ENCODE measurements at places on chromosomes 2 and 18.

DNA sequence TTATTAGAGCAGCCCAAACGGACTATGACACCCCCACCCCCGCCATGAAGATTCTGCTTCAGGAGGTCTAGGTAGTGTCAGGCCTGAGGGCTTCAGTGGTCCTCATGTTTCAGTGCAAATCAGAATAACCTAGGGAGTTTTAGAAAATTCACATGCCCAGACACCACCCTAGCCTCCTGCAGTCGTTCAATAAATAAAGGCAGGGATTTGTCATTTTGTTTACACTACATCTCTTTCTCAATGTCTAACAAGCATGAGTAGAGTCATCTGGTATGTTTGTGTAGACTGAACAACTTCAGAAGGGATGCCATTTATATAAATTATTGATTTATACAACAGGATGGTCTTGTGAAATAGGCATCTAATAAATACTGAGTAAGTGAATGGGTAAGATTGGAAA is 112.1 kb upstream of the SERPINE2 start:
- no peaks in the 10 kb centered on the region for H3K4me1 ChIP-seq
- H3K27me3 ChIP-seq = peaks cover 6% of the 10 kb centered on the region
- no peaks in the 10 kb centered on the region for H3K36me3 ChIP-seq
- no peak overlapping the region for H3K4me3 ChIP-seq

DNA sequence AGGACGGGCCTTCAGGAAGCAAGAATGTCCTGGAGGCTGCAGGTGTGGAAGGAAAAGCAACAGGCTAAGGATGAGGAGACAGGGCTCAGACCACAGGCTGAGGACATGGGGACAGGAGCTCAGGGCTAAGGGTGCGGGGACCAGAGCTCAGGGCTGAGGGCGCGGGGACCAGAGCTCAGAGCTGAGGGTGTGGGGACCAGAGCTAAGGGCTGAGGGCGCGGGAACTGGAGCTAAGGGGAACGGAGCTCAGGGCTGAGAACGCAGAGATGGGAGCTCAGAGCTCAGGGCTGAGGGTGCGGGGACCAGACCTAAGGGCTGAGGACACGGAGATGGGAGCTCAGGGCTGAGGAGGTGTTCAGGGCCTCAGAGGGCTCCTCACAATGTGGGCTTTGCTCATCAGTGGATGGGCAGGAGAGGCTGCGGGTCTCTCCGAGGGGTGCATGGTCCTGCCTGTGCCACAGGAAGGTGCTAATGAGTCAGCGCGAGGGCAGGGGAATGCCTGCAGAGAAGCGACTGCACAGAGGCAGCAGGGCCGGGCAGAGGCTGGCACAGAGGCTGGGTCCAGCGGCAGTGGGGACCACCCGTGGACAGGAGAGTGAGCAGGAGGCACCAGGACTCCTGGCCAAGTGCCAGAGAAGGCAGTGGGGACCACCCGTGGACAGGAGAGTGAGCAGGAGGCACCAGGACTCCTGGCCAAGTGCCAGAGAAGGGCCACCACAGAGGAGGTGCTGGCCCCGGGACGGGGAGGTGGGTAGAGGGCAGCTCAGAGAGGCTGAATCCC is 271.7 kb downstream of the TWIST2 start:
- peak overlapping the region; percentile 5 for H3K27ac ChIP-seq
- H3K4me3 ChIP-seq = no peak overlapping the region
- H3K4me1 ChIP-seq = peaks cover 12% of the 10 kb centered on the region
- H3K27me3 ChIP-seq = no peaks in the 10 kb centered on the region

DNA sequence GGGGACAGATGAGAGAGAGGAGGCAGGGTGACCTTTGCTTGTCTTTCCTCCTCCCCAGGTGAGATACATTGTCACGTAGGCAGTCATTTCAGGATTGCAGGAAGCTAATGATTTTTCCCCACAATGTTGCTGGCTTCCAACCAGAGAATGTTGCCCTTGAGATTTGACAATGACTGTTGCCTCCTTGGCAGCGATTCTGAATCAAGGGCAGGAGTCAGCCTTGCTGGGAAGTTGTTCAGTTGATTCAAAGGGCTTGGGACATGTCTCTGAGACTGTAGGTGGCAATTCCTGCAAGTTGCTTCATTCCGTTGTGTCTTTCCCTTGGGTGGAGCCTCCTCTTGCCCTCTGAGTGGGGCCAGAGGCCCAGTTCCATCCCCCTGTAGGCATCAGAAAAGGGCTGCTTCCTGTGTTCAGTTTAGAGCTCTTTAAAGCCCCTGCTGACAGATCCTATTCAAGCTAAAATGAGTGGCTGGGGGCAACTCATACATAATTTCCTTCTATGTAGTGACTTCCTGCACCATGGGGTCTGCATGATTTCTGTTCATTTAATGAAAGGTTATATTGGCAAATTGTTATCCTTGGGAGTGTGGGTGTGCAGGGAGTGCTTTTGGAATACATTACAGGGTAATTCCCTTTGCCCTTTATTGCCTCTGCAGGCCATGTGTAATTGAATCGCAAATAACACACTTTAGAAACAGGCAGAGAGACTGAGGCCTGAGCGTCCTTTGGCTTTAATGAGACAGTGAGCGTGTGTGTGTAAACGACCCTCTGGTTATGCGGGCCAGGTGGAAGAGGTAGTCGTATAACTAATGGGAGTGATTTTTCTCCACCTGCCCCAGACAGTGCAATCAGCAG is 52.4 kb downstream of the GPR39 start:
- H3K27ac ChIP-seq = no peak overlapping the region
- no peak overlapping the region for H3K4me3 ChIP-seq
- H3K4me1 ChIP-seq = no peaks in the 10 kb centered on the region

DNA sequence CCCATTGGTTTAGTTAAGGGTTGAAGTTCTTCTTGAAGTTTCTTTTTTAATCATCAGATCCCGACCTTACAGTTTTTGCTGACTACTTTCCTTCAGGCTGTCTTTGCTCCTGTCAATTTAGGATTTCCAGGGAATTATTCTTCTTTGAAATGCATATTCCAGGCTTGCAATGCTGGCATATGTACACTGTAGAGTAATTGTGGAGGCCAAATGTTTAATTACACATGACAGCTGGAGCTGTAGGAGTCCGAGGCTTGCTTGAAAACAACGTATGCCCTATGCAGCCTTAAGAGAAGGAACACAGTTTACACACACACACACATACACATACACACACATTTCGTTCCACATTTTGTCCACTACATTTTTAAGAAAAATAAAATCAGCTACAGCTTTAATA is 602.3 kb downstream of the TMEM182 start:
- H3K27me3 ChIP-seq = no peaks in the 10 kb centered on the region
- H3K27ac ChIP-seq = no peak overlapping the region
- DNase-seq = no peak
- no peak overlapping the region for H3K4me3 ChIP-seq

GRCh38 chr18:76388261-76388660 is 106.8 kb downstream of the ZNF516 start:
- H3K4me3 ChIP-seq = no peak overlapping the region
- DNase-seq = no peak
- H3K27ac ChIP-seq = no peak overlapping the region
- H3K4me1 ChIP-seq = peaks cover 10% of the 10 kb centered on the region
- peaks cover 23% of the 10 kb centered on the region for H3K27me3 ChIP-seq
- H3K36me3 ChIP-seq = no peaks in the 10 kb centered on the region

GRCh38 chr2:7845332-7845731 is 836.5 kb upstream of the ID2 start:
- H3K27me3 ChIP-seq = no peaks in the 10 kb centered on the region
- no peak overlapping the region for H3K4me3 ChIP-seq
- peaks cover 1% of the 10 kb centered on the region for H3K36me3 ChIP-seq
- peaks cover 42% of the 10 kb centered on the region for H3K4me1 ChIP-seq
- DNase-seq = peak; percentile 52

GRCh38 chr18:23066504-23067039 is 68.7 kb upstream of the CABLES1 start:
- H3K36me3 ChIP-seq = peaks cover 16% of the 10 kb centered on the region
- no peak for DNase-seq
- peaks cover 2% of the 10 kb centered on the region for H3K27me3 ChIP-seq
- H3K4me1 ChIP-seq = peaks cover 28% of the 10 kb centered on the region
- no peak overlapping the region for H3K4me3 ChIP-seq
- no peak overlapping the region for H3K27ac ChIP-seq

DNA sequence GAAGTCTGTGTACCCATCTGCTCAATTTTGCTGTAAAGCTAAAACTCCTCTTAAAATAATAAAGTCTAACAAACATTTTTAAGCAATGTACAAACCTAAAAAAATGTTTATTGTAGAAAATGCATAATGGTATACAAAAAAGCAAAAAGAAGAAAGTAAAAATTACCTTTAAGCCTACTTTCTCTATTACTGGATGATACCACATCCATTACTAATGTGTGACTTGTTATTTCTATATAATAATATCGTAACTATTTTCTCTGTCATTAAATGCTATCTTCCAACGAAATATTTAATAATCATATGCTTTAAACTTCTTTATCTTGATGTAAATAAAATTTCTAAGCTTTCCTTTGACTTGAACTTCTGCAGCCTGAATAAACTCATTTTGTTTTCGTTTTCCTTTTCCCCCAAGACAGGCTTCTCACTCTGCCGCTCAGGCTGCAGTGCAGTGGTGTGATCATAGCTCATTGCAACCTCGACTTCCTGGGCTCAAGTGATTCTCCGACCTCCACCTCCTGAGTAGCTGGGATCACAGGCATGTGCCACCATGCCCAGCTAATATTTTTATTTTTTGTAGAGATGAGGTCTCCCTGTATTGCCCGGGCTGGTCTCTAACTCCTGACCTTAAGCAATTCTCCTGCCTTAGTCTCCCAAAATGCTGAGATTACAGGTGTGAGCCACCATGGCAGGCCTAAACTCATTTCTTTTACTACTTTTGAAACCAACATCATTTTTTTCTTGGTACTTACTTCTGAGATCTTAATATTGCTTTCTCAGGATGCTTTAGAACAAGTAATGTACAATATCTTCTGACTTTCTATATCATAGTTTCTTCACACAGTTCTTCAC is 18.1 kb upstream of the DNAH7 start:
- DNase-seq = peak; percentile 64
- peak overlapping the region; percentile 16 for H3K27ac ChIP-seq
- no peaks in the 10 kb centered on the region for H3K27me3 ChIP-seq

DNA sequence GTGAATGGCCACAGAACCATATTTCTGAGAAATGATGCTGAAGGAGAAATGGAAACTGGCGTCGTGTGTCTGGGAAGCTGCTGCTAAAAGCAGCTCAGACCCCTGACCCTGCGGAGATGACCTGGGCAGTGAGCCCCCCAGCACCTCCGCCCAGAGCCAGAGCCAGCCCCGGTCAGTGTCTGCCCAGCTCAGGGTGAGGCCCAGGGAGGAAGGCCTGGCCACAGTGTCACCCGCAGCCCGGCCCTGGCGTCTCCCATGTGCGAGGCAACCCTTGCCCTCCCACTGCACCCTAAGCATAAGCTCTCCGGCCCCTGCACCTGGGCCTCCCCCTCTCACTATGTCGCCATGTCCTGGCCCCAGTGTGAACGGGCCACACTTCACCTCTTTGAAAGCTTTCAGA is 502.8 kb downstream of the EIPR1 start:
- H3K4me3 ChIP-seq = no peak overlapping the region
- no peaks in the 10 kb centered on the region for H3K4me1 ChIP-seq
- no peaks in the 10 kb centered on the region for H3K27me3 ChIP-seq
- DNase-seq = no peak
- H3K27ac ChIP-seq = no peak overlapping the region
- no peaks in the 10 kb centered on the region for H3K36me3 ChIP-seq

DNA sequence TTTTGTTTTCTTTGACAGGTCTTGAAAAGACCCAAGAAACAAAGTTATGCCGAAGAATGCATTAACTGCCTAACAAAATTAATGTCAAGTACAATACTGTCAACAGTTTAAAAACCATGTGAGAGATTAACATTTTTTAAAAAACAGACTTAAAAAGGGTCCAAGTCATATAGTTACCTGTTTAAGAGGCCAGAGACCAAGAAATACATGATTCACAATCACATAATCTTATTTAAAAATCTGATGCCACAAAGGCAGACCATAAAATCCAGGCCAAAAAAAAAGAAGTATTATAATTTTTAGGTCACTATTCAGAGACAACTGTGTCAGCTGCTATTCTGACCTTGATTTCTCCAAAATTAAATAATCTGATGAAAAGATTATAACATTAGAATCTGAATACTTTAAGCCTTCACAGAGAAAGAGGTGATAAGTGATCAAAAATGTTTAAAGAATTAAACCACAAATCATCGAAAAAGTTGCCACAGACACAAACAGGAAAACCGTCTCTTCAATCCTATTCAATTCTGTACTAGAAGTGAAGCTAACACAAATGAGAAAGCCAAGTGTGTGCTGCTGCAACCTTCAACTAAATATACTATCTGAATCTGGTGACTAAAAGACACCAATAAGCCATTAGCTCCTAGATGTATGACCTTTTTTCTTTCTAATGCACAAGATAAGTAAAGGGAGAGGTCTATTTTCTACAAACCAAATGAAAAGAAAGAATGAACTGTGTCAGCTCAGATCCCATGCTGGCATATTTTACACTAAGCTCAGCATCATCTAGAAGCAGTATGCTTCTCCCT is 286.0 kb downstream of the ZEB2 start:
- DNase-seq = no peak
- H3K27me3 ChIP-seq = no peaks in the 10 kb centered on the region
- H3K4me3 ChIP-seq = peak overlapping the region; percentile 51

GRCh38 chr2:58709274-58709673 is 468.1 kb upstream of the FANCL start:
- no peak for DNase-seq
- no peak overlapping the region for H3K27ac ChIP-seq
- H3K4me1 ChIP-seq = no peaks in the 10 kb centered on the region

DNA sequence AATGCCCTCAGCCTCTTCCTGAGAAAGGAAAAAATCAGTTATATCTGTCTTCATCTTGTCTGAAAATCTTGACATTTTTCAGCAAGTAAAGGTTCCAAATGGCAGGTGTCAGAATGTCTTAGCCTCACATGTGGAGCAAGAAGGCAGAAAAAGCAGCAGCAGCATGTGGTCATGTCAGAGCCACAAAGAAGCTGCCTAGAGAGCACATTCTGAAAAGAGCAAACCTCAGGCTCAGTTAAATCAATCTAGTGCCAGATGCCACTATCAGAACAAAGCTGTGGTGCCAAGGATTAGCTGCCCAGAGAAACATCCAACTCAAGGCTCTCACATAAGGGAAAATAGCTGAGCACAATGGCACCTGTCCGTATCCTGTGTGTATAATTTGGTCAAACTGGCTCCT is 105.9 kb downstream of the SRBD1 start:
- no peaks in the 10 kb centered on the region for H3K4me1 ChIP-seq
- no peaks in the 10 kb centered on the region for H3K27me3 ChIP-seq
- H3K4me3 ChIP-seq = no peak overlapping the region
- H3K36me3 ChIP-seq = peaks cover 9% of the 10 kb centered on the region
- H3K27ac ChIP-seq = no peak overlapping the region

DNA sequence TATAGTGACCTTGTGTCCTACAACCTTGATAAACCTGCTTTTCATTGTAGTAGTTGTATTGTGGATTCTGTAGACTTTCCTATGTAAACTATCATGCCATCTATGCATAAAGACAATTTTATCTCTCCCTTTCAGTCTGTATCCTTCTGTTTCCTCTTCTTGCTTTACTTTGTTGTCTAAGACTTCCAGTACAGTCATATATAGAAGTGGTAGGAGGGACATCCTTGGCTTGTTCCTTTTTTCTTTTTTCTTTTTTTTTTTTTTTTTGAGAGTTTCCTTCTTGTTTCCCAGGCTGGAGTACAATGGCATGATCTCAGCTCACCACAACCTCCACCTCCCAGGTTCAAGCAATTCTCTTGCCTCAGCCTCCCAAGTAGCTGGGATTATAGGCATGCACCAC is 39.7 kb downstream of the UBE2F start:
- H3K4me3 ChIP-seq = peak overlapping the region; percentile 6
- no peak for DNase-seq
- no peaks in the 10 kb centered on the region for H3K27me3 ChIP-seq
- peak overlapping the region; percentile 83 for H3K27ac ChIP-seq
- peaks cover 62% of the 10 kb centered on the region for H3K4me1 ChIP-seq
